ENCODE measurements at places on chromosomes 4 and X.
A peak's percentile ranks its signal among the peaks of the same experiment; 100 is the strongest.

GRCh38 chr4:152594978-152595925 lies 59.4 kb upstream of the FBXW7 start:
- no peak for DNase-seq

GRCh38 chrX:64570204-64570603 lies 175.0 kb upstream of the MTMR8 start:
- no peak for DNase-seq

DNA sequence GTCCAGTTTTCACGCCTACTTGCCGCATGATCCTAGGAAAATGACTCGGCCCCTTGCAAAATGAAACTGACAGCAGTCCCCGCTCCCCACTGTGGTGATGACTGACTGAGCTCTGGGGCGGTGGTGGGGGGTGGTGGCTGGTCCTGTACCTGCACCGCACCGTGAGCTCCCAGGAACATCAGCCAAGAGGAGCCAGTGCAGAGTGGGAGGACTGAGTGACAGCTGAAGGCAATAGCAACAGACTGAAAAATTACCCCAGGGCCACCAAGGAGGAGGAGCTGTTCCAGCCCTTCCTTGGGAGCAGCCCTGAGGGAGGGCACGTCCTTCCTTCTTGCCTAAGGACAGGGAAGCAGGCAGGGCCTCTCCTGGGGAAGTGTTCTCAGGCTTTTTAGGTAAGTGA lies 2.4 kb upstream of the C4orf50 start:
- no peak for DNase-seq

DNA sequence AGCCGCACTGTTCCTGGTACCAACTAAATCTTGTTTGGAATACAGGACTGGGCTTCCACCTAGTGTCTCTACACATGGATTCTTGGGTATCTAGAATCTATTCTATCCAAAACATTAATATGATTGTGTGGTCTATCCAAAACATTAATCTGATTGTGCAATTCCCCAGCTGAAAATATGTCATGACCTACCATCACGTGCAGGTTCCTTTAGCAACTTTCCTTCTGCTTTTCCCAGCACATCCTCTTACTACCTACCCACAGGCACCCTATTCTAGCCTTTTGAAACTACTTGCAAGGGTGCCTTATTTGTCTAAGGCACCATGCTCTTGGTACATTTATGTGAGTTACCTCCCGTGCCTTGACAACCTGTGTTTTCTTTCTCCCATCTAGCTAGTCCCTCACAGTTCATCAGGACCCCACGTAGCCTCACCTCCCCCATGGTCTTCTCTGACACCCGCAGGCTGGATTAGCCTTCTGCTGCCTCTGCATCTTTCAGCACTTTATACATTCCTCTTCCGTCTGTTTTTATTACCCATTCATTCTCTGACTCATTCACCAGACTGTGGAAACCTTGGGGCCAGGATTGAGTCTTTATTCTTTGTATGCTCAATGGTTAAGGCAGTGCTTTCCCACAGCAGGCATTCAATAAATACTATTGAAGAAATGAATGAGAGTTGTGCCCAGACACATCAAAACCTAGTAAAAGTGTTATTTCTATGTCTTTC lies 88.8 kb upstream of the FAM9B start:
- DNase-seq, result no peak

DNA sequence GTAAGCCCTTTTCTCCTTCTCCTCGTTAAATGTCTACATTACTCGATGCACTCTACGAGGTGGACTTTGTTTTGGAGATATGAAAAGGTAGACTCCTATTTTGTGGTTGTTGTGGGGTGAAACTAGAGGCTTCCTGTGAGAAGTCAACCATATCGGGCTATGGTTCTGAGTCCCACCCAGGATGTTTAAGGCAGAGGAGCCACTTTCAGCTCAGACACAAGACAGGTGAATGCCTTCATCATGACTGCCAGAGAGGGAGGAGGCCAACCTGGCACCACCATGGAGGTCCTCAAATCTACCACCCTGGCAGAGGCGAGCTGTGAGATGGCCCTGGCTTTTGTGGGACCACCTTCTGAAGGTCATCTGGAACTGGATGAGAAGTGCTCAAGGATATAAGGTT lies 154.4 kb upstream of the KLF3 start:
- peak; percentile 25 for DNase-seq

DNA sequence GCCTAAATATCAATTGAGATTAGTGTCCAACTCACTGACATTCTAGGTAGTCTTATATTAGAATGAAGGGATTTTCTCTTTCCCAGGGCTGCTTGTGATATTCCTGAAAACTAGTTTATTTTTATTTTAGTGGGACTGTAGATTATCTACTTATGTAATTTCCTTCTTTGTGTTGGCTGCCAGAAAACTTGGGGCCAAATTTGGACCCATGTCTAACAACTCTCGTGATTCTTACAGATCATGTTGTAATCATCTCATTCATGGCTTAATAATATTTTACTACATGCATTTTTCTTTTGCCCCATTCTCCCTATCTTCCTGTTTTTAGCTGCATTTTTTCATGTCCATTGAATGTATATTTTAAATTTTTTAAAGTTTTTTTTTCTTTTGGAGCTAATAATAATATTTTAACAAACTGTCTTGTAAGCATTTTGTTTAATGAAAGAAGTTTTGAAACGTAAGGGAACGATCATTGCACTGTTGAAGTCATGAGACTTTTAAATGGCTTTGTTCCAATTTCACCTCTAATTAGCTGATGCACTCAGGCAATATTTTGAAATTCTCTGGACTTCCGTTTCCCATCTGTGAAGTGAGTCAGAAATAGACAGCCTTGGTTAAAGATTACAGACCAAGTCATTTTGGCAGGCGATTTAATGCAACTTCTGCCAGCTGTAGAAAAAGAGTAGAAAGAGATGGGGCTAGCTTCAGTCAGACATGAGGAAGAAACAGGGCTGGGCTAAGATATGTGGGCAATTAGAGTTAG lies 14.3 kb upstream of the TDO2 start:
- no peak for DNase-seq

GRCh38 chr4:11069581-11070211 lies 359.0 kb downstream of the HS3ST1 start:
- DNase-seq, result no peak

DNA sequence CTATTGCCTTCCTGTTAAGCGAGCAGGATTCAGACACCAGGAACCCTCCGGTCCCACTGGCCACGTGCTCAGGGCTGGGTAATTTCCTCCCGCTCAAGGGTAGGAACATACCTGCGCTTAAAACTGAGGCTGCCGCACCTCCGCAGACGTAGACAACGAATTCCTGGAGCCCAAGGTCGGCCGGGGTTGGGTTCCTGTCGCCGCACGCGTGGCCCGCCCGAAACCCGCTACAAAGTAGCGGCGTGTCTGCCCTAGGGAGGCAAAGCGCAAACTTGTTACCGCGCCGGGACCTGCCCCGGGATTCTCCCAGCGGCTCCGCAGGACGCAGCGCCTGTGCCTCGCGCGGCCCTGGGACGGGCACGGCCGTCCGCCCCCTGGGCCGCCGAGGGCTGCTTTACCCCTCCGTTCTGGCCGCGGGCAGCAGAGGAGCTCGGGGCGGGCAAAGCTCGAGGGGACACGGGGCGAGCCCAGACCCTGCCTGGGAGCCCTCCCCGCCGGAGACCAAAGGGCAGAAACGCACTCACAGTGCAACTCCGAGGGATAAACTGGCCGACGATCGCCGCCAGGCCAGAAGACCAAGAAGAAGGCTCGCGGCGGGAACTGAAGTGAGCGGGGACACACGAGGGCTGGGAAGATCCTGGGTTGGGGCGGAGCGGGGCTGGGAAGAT lies at the start of gene ERVMER34-1:
Gene ERVMER34-1, minus strand, starts transcription at position 607 of the 668 bp plus-strand sequence. CDS start 5,905 bp downstream, outside the sequence.
- no peak for DNase-seq
